ENCODE measurements at places on chromosomes 4 and X.
A peak's percentile ranks its signal among the peaks of the same experiment; 100 is the strongest.

DNA sequence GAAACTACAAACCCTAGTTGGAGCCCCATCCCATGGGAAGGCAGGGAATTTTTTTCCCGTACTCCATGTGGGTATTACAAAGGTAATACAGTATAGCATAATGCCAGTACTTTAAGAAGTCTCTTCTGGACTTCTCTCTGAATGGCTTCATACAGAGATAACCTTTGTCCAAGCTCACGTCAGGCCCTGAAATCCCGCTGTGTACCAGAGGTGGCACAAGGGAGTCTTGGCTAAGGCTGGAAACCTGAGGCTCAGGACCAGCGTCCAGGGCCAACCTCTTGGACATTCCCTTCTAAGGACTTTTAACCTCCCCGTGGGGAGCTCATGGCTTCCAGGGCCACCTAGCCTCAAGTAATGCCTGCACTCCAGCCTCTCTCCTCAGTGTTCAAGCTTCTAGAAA, 338.9 kb upstream of the FAM241A start:
- DNase-seq = no peak

DNA sequence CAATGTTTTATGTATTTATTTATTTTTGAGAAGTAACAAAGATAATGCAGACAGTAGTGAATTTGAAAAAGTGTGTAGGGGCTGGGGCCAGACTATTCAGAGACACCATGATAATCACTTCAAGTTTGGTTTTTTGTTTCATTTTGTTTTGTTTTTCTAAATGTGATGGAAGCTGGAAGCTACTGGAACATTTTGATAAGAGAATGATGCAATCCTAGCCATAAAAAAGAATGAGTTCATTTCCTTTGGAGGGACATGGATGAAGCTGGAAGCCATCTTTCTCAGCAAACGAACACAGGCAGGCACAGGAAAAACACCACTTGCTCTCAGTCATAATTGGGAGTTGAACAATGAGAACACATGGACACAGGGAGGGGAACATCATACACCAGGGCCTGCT, 706.6 kb upstream of the EPHA5 start:
- no peak for DNase-seq

GRCh38 chr4:19924761-19925160, 326.9 kb upstream of the SLIT2 start:
- no peak for DNase-seq

GRCh38 chr4:94889946-94890345, 132.2 kb downstream of the BMPR1B start:
- DNase-seq = peak; percentile 86

- DNase-seq = no peak
Measured at GRCh38 chrX:121236040-121236439, 188.6 kb downstream of the GLUD2 start.

DNA sequence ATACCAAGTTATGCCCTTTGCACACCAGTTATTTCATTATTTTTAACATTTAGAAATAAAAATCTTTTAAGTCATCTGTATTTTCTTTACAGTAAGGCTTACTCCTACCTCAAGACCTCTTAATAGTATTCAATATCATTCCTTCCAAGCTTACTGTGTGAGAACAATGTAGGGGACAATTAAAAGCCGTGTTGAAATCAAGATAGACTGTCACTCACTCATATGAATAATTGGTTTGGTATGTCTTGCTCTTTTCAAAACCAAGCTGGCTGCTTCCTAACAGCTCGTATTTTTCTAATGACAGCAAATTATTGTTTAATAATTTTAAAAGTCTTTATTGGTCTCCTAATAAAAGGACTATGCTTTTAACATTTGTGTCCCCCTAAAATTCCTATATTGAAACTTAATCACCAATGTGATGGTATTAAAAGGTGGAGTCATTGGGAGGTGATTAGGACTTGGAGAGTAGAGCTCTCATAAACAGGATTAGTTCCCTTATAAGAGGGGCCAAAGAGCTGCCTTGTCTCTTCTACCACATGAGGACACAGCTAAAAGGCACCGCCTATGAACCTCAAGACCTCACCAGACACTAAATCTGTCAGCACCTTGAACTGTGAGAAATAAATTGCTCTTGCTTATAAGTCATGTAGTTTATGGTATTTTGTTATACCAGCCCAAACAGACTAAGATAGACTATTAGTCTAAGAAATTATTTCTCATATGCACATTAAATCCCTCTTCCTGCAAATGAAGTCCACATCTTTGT, 4.1 kb downstream of the ABCB7 start:
- peak; percentile 5 for DNase-seq

DNA sequence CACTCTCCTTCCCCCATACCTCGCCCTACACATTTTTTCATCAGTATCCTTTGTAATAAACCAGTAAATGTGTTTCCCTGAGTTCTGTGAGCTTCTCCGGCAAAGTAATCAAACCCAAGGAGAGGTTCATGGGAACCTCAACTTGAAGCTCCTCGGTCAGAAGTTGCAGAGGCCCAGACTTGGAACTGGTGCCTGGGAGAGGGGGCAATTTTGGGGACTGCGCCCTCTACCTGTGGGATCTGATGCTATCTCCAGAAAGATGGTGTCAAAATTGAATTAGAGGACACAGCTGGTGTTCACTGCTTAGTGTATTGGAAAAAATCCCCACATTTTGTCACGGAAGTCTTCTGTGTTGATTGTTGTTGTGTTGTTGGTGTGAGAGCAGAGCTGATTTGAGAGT, 70.6 kb downstream of the ATP11C start:
- no peak for DNase-seq

DNA sequence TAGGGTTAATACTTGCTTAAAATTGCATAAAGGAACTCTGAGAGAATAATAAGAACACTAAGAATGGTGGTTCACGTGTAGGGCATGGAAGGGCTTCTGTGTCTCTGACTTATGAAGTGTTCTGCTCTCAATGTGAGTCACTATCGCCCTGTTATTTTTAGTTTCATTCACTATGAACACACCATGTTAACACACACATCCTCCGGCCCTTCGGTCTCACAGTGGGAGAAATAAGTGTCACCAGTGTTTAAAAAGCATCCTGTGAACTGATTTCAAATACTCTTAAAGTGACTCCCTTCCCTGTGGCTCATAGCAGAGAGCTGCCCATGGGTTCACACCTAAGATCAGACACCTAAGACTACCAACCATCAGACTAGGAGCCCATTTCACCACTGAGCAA, 33.8 kb upstream of the FGFBP2 start:
- no peak for DNase-seq

GRCh38 chrX:138001226-138001625, 435.3 kb downstream of the ZIC3 start:
- DNase-seq = no peak

DNA sequence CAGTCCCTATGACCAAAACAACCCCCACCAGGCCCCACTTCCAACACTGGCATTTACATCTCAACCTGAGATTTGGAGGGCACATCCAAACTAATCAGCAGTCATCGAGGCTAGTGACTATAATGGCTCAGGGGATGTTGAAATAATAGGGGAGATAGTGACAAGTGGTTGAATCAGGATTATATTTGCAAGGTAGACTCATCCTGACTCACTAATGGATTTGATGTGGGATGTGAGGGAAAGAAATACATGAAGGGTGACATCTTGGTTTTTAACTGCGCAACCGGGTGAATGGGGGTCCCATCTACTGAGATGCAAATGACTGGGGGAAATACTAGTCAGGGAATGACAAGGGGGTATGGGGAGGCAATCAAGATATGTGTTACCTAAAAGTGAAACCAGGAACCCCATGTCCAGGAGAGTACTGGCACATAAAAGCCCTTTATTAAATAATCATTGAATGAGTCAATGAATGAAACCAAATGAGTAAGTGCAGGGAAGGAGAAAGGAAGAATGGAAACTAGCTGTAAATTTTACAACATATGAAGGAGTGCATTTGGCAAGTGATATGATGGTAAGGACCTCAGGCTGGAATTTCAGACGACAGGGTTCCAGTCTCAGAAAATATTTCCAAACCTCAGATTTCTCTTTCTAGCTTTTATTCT, 78.3 kb downstream of the PARM1 start:
- no peak for DNase-seq

GRCh38 chr4:88791274-88791673, 93.6 kb upstream of the NAP1L5 start:
- DNase-seq = peak; percentile 49

Measured in fibroblast of skin of right biceps (primary cell).